ENCODE measurements at places on chromosomes 5 and 9.

GRCh38 chr5:56838409-56839039 is 23.2 kb downstream of the MAP3K1 start:
- peak; percentile 73 for DNase-seq

- no peak for DNase-seq
Measured at GRCh38 chr5:93117751-93118531, 463.1 kb downstream of the NR2F1-AS1 start.

DNA sequence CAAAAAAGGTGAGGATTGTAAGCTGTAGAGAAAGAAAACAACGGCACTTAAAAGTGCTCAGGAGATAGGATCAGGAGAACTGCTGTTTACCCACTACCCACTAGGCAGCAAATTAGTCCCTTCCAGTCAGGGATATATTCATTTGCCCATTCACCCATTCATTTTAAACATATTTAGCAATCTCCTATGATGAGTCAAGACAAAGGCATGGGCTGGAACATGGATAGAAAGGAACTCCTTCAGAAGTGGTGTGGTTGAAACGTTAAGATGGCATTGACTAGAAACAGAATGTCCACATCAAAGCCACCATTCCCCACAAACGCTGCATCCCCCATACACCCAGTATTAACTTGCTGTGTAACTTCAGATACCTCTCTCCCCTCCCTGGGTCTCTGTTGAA is 225.7 kb downstream of the ASTN2 start:
- DNase-seq, result no peak

GRCh38 chr5:179148703-179149170 is 88.6 kb downstream of the ZNF354C start:
- DNase-seq, result no peak

- peak; percentile 69 for DNase-seq
Measured at GRCh38 chr9:110427497-110428104, 89.9 kb upstream of the TXNDC8 start.

- DNase-seq, result no peak
Measured at GRCh38 chr9:123543492-123543891, 187.5 kb downstream of the CRB2 start.

- DNase-seq, result no peak
Measured at GRCh38 chr9:34591917-34592866, 2.7 kb upstream of the CNTFR start.

- no peak for DNase-seq
Measured at GRCh38 chr5:33120671-33121070, 320.1 kb upstream of the TARS1 start.

GRCh38 chr5:175700991-175701390 is 43.1 kb downstream of the HRH2 start:
- peak; percentile 17 for DNase-seq

GRCh38 chr9:121945281-121945680 is 147.8 kb downstream of the TTLL11 start:
- DNase-seq, result no peak

GRCh38 chr9:98573749-98574278 is 134.9 kb downstream of the GABBR2 start:
- no peak for DNase-seq

DNA sequence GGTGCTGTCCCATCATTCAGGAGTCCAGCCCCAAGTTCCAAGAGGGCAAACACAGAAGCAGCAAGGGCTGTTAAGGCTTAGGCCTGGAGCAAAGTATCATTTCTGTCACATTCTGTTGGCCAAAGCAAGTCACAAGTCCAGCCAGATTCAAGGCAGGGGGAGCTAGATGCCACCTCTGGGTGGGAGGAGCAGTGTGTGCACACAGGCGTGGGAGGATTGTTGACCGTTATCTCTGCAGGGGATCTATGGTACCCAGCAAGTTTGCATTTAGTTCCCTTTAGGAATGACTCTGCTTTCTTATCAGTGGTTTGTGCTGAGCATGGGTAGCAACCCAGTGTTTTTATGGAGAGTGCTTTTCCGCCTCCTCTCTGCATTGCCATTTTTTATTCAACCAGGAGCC is 278.9 kb downstream of the NR3C1 start:
- DNase-seq, result peak; percentile 26

DNA sequence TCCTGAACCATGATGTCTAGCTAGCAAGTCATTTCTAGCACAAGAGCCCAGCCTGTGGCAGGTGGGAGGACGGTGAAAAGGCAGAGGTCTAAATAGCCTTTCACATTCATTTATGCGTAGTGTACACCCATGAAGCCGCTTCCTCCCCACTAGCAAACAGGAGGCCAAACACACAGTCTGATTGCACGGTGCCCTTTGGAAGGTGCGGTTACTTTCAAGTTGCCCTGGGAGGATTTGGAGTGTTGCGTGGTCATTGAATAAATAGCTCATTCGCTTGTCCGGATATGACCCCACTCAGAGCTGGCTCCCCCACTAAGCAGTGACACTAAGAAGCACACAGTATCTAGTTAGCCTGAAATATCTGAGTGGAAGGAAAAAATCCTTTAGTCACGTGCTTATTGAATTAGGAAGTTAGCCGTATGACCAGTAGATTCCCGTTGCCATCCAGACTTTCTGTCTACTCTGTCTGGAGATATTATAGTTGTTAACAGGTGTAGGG is 664 bp upstream of the ARSB start:
- DNase-seq, result peak; percentile 35

DNA sequence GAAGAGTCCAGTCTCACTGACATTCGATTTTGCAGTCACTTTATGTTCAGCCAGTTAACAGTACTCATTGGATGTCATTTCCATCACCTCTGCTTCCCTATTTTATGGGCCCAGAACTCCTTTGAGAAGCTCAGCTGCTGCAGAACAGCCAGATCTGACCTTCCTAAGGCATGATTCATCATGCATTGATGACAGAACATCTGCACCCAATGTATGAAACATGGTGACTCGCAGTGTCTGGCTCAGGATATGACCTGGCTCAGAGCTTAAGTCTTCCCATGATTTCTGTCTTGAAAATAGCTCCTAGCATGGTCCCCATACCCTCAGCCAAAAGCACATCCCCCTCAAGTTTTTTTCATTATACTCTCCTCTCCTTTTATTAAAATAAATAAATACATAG is 92.6 kb upstream of the TRIM32 start:
- no peak for DNase-seq

DNA sequence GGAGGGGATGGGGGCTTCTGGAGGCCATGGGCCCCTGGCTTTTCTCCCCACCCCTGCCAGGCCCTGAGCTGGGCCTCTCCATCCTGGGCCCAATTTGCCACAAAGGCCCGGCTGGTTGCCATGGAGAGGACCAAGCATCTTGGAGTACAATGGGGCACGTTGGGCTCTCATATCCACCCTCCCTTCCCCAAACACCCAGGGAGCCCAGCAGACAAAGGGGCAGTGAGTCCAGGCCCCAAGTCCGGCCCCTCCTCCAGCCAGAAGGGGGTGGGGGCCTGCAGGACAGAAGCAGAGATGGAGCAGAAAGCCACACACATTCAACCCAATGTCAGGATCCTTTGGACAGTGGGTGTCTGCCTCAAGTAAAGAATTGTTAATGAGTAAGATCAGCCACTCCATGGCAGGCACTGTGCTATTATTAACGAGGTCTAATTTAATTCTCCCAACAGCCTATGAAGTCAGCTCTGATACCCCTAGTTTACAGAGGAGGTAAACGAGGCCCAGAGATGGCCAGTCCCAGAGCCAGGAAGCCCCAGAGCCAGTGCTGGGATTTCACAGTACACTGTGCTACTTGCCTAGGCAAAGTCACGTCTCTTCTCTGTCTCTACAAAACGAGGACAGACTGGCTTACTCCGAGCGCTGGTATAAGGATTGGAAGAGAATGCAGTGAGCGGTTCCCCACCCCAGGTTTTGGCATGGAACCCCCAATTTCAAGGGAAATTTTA is 2.3 kb downstream of the CRB2 start:
- no peak for DNase-seq

DNA sequence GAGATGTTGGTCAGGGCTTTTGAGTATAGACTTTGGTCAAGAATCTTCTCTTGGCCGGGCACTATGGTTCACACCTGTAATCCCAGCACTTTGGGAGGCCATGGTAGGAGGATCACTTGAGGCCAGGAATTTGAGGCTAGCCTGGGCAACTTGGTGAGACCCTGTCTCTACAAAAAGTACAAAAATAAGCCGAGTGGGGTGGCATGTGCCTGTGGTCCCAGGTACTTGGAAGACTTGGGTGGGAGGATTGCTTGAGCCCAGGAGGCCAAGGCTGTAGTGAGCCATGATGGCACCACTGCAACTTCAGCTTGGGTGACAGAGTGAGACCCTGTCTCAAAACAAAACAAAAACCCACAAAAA is 57.5 kb downstream of the ACER2 start:
- no peak for DNase-seq

DNA sequence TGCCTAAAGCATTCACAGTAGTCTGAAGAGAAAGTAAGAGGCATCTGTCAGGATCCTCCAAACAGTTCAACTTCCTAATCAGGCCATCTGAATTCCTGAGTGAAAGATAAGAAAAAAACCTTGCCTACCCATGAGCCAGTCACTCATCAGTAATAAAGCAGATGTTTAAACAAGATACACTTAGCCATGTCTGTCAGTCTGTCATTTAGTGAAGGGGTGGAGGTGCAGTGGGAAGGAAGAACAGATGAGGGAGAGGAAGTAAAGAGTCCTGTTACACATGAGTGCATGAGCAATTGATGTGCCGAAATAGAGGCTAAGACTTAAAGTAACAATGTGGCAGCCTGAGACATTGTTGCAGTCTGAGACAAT is 29.9 kb upstream of the DMRTA1 start:
- DNase-seq, result no peak

DNA sequence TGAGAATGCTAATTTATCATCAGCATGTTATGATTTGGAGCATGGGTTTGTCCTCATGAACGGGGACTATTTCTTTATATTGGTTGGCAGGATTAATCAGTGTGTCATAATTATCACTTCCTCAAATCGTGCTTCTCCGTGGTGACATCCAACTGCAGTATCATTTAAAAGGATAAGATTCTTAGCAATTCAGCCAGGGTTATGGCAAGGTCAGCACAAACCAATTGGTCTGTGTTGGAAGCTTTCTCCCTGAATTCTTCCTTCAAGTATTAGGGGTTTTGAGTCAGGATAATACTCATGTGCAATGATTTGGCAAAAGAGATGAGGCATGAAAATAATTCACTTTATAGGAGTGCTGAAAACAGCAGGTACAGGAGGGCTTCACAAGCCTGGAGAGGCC is 5.5 kb upstream of the CAMLG start:
- DNase-seq, result no peak

- peak; percentile 45 for DNase-seq
Measured at GRCh38 chr5:19322716-19323485, 665.1 kb downstream of the CDH18 start.

DNA sequence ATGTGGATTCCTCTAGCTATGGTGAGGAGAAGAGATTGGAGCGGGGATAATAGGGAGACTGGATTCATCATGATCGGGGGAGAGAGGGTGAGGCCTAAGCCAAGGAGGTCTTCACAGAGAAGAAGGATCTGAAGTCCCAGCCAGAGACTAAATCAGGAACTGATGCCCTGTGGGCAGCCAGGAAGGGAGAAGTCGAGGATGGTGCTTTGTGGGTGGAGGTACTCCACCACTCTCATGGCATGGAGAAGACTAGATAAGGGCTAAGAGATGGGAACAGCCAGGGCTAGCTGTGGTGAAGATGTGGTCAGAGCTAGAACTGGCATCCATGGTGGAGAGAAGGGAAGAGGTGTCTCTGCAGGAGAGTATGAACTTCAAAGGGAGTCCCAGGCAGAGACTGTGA is 3.0 kb upstream of the RGS14 start:
- no peak for DNase-seq

DNA sequence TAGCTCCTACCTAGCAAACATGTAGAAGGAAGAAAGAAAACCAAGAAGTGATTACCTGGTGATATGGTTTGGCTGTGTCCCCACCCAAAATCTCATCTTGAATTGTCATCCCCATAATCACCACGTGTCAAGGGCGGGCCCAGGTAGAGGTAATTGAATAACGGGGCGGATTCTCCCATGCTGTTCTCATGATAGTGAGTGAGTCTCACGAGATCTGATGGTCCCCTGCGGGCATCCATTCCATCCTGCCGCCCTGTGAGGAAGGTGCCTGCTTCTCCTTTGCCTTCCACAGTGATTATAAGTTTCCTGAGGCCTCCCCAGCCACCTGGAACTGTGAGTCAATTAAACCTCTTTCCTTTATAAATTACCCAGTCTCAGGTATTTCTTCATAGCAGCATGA is 27.4 kb upstream of the ANKRD34B start:
- no peak for DNase-seq

GRCh38 chr5:134383980-134384697 is 12.8 kb downstream of the UBE2B start:
- DNase-seq, result no peak

DNA sequence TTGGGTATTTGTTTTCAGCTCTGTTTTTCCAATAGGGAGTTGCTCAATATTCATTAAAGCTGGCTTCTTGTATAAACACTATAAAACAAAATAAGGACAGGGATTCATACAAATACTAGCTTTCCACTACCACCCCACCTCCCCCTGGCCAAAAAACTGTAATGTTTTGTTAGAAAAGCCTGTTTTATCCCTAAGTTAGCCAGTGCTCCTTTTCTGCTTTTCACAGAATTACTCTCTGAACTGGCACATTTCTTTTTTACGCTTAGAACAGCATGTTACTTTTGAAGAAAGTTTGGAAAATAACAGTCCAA is 147.4 kb upstream of the DMRT1 start:
- no peak for DNase-seq

GRCh38 chr9:122122468-122122867 is 29.4 kb upstream of the TTLL11 start:
- DNase-seq, result no peak

- DNase-seq, result no peak
Measured at GRCh38 chr5:444226-444625, 1.2 kb downstream of the EXOC3 start.

DNA sequence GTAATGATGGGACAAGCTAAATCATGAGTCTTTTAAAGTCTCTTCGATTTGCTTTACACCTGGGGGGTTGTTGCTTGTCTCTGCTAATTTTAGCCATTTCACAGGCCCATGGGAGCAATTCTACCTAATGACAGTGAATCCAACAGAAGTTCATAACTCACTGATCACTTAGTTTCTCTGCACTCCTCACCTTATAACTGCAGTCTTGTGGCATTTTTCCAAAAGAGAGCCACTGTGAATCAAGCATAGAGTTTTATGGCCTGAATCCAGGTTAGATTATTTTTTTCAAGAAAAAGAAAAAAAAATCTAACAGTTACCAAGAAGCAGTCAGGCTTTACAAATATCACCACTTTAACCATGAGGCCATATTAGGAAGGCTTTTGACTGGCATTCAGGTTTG is 1.5 kb upstream of the IL7R start:
- DNase-seq, result no peak

DNA sequence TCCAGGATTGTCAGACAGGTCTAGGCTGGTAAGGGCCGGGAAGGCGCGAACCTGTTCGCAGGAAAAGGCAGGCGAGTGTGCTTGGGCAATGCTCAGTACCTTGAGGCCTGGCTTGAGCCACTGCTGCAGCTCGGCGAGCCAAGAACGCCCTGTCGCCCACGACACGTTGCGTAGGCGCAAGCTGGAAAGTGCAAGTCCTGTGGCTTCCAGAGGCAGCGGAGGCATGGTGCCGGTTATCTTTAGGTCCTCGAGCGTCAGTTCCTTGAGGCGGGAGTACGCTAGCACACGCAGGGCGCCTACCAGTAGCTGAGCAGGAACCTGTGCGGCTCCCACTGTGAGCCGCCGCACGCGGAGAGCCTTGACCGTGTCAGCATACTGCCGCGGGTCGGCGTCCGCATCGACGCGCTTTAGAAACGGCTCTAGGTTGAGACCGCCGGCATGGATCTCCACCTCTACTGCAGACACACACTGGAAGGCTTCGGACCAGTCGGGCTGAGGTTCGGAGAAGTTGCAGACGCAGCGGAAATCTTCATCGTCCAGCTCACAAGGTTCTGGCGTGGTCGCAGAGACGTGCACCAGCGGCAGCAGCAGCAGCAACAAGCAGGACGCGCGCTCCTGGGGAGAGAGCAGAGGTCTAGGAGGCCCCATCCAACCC is 482 bp downstream of the CD14 start:
- peak; percentile 61 for DNase-seq
